T-helper 17 cell (primary cell): ENCODE measurements at places on chromosomes 6 and 20. TPM values are rescaled to one million over a fixed set of nuclear protein-coding genes. Genes with fewer than 3 reads are reported as not detected.

Gene VGLL2
- not detected for total RNA-seq

Gene PRRT1
- 0.35 TPM for total RNA-seq

Gene NMBR
- not detected for total RNA-seq

DNA sequence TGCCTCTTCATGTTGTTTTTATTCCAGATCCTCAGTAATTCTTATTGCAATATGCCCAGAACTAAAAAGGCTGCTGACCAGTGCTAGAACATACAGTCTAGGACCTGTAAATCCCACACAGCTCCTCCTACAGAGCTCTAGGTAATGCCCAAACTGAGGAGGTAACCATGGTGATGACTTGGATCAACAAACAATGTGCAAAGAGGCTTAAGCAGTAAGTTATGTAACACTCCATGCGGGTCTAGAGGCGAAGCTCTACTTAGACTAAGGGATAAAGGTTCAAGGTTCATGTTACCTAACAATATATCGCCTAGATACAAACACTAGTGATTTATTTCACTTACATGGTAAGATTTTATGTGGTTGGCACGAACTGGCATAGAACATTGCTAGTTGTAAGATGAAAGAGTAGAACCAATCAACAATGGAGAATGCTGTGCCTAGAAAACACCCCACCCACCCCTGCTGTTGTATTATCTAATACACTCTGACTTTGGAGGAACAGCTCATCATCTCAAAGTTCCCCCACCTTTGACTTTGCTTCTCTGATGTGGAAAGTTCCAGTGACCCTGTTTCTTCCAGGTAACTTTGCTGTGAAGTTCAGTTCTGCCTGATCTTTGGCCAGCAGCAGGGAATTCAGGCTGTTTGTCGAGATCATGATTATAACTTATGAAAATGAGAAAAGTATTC, 242.4 kb downstream of the ALDH8A1 start:
- no peak for DNase-seq

GRCh38 chr6:46734867-46735719, at the start of gene PLA2G7:
TSS of gene PLA2G7 (minus strand) at chr6:46735375. CDS start at chr6:46722891, 12,484 bp downstream.
- DNase-seq = no peak

DNA sequence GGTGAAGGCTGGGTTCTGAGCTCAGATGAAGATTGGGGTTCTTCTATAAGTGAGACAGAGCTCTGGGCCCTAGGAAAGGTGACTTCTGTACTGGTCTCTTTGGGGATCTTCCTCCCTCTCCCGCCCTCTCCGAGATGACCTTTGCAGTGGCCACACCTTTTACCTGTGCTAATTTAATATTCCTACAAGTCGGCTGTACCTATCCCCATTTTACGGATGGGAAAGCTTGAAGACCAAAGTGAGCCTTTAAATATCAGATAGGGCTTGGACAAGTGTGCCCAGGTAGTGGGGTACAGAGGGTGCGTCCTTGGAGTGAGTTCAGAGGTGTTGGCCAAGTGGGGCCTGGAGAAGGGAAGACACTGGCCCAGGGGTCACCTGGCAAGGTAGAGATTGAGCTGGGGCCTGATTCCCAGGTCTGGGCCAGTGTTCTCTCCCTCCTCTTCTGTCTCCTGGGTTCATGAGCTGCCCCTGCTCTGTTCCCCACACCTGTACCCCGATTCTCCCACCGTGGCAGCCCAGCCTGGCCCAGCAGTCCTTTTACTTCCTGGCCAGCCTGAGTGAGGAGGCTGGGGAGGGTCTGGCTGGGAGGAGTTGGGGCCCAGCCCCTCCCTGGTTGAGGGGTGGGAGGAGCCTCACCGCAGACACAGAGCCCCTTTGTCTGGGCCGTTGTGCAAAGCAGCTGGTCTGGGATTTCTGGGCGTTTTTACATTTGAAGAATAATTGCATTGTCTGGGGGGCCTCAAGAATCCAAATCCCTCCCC, 152.1 kb upstream of the RNF24 start:
- no peak for DNase-seq

GRCh38 chr20:42581311-42581710, 608.4 kb downstream of the PTPRT start:
- no peak for DNase-seq

GRCh38 chr6:85401186-85402021, 48.5 kb upstream of the NT5E start:
- DNase-seq = no peak

DNA sequence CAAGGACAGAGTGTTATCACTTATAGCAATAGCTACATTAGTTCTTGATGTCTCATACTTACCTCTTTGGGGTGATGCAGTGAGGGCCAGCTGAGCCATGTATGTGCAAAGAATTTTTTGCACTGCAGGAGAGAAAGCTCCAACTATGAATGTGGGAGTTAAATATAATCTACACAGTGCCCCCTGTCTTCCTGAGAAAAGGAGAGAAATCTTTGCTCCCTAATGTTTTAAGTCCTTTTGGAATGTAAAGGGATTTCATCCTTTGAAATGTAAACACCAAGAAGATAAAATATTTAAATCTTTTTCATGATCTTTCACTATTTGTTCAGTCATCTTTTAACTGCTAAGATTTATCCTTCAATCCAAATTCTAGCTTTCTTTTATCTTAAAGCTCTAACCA, 822.1 kb downstream of the TENT5A start:
- no peak for DNase-seq

DNA sequence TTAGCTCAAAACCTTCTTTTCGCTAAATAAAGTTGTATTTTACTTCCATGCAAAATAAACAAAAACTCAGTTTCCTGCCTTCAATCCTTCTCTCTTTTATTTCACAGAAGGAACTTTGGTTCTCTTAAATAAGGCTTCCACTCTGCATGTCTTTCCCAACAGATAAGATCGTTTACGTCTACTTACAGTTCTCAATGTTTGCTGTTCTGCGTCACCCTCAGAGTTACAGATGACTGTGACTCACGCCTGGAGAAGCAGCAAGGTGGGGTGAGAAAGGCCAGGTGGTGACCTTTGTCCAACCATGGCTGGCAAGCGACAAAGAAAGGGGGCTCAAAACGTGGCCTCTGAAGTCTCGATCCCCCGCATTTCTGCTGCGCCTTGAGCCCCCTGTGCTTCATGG, 51.4 kb upstream of the RPS6KA2 start:
- DNase-seq = no peak

- no peak for DNase-seq
Observed at GRCh38 chr6:161021998-161022743, 30.6 kb downstream of the MAP3K4 start.

GRCh38 chr6:39867592-39867991, 66.7 kb downstream of the MOCS1 start:
- DNase-seq = no peak

DNA sequence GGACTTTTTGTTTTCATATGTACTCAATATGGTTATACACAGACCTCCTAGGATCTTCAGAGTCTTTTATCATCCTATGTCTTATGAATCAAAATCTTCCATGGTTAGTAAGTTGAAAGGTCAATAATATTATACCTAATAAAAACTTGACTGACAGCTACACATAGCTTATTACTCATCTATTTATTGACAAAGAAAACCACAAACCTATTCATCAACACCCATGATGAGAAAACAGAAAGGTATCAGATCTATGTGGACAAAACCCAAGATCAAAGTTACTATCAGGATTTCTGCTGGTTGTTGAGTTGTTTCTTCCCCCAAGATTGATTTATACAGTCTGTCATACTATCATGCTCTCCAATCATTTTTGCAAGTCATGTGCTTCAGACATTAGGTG, 460.1 kb upstream of the MANEA start:
- DNase-seq = no peak

GRCh38 chr6:6932968-6933367, 174.8 kb upstream of the RREB1 start:
- no peak for DNase-seq

DNA sequence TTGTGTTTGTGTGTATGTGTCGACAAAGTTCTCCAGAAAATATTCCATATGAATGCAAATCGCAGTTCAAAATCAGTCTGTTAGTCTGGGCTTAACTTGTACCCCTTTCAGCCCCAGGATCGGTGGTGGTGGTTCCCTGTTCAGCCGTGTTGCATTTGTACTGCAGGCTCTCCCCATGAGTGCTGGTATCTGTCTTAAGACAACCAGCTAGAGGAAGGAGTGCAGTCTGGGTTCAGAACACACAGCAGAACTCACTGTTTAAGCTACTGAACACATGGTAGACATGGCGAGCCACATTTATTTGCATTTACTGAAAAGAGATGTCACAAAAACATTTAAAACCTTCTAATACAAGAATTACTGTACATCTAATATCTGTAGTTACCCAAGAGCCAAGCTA, 192.1 kb downstream of the ARID1B start:
- no peak for DNase-seq

DNA sequence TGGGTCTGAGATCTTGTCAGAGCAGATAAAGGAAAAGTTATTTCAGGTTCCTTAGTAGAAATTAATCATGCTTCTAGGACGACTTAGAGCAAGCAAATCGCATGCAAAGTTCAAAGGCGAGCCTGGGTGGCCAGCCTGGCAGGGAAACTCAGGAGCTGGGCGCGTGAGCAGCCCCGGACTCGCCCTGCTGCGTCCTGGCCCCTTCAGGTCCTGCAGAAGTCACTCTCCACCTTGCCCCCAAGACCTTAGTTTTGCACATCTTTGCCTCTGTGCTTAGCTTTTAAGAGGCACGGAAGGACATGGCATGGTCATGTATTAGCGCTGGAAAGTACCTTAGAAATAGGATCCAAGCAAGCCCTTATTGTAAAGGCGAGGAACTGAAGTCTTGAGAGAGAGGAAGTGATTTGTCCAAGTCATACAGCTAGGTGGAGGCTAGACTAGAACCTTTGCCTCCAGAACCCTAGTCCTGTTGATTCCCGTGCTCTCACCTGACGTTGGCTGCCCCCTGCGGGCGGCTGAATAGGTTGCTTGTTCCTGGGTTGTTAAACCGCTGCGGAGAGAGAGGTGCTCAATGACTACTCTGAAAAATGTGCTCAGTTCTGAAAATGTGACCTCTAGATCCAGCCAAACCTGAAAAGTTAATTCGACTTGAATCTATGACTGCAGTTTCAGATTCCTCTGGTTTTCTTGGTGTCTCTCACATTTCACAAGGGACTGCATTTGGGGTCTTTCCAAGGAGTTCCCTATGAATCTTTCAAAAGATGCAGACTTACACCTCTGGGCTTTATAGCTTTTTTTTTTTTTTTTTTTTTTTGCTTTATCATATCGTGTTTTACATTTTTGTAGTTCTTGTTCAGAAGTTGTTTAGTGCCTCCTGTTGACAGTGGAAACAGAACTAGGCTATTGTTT, 2.7 kb downstream of the MYB start:
- DNase-seq = peak; percentile 48

DNA sequence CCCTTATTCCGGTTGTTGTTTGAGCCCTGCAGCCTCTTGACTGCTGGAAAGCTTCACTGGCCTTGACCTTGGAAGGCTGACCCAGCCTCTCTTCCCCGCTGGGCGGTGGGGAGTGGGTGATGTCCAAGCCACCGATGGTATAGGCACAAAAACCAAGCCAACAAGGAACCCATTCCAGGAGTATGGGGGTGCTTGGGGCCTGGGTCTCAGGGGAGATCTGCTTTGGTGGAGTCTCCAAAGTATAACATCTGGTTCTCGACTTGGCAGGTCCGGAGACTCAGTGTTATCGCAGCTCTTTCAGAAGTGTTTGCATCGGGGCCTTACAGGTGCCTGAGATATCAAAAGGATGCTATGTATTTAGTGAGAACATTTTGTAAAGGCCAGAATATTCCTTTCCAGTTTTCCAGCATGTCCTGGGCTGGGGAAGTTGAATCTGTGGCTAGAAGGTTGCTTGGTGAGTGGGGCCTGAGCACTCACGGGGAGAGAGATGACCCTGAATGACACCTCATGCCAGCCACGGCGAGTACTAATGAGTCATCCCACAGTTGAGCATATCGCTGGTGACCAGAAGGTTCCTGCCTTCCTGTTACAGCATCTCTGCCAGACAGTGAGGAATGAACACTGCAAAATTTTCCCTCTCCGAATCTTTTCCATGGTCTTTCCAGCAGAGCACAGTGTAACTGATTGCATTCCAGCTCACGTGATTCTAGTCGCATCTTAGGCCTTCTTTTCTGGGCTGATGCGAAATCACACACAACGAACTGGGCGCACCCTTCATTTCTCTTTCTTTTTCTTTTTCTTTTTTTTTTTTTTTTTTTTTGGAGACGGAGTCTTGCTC, 133.9 kb downstream of the ZDHHC14 start:
- DNase-seq = no peak

- DNase-seq = no peak
Observed at GRCh38 chr20:3398681-3399252, 8.7 kb downstream of the DNAAF9 start.

- DNase-seq = no peak
Observed at GRCh38 chr6:22056398-22056797, 240.4 kb downstream of the PRL start.
